ENCODE measurements at places on chromosomes 7 and 10.
A peak's percentile ranks its signal among the peaks of the same experiment; 100 is the strongest.

DNA sequence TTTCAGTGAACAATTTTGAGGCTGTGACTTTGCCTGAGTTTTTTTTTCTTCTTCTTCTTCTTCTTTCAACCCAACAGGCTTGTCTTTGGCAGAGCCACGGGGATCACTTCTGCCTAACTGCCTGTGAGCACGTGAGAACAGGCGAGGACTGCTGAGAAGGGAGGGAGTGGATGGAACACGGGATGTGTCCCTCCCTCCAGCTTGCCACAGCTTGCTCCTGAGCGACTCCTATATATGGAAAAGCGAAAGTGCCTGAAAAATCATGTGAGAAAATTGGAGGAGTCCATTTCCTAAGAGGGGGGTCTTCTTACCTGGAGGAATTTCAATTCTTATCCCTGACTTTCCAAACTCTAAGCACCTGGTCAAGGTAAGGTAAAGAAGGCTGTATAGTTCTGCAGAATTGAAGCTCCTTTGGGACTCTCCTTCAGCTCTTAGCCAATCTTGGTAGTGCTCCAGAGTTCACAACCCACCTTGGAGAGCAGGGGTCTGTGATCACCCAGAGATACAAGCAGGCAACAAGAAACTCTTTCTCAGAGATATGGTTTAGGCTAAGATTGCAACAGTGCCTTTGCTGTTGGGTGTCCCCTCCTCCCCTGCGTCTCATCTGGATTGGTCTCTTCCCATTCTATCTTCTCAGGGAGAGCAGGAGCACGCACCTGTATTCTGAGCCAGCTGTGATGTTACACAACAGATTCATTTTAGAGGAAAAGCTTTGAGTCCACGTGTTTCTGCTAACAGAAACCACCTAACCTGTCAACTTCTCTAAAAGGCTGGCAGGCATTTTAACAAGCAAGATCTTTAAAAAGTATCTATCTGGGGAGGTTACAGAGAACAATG, at the start of gene MAT1A:
TSS of gene MAT1A (minus strand) at position 208 of the 837 bp plus-strand sequence. CDS start 235 bp downstream, outside the sequence.
- peak; percentile 95 for ATAC-seq

- ATAC-seq: no peak
These were observed 111.7 kb downstream of the LARP4B start for GRCh38 chr10:819816-820215.

DNA sequence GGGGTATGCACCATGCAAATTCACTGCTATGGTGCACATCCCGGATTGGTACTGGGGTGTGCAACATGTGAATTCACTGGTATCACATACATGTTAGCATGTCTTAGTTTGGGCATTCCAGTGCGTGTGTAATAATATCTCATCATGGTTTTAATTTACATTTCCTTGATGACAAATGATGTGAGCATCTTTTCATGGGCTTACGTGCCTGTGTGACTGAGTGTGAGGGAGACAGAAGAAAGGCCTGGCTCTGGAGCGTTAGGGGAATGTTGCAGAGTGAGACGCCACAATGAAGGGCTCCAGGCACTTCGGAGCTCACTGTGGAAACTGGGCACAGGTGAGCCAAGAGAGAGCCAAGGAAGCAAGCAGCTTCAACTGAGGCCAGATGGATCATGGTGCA, 162.6 kb downstream of the UBE2H start:
- ATAC-seq: peak; percentile 23

DNA sequence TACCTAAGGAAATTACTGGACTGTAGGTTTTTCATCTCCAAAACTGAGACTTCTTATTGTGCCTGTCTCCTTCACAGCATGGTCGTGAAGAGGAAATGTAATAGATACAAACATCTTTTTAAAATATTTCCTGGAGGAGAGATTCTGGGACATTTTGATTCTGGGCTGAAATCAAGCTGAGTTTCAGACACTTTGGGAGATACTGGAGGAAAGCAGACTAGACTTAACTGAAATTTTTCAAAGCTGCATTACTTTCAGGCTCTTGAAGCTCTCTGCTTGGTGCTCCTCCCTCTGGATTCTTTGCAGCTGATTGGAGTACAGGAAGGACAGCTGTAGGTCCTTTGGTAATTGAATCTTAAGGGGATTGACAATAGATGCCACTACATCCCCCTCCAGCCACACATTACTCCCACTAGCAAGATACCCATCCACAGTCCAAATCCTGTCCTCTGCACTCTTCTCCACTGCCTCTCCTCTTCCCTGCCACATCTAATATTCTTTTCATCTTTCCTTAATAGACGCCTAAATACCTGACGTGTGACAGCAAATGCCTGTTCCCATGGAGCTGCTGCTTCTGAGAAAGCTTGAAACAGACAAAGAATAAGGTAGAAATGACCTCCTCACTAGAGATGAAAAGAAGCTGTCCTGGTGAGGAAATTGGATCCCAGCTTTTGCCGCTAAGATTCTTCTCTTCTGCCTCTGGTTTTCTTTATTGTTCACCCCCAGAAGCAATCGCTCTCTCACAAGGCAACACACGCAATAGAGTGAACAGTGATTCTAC, 111.5 kb upstream of the PHYHIPL start:
- no peak for ATAC-seq

- no peak for ATAC-seq
These were observed 35.5 kb upstream of the KMT2E start for GRCh38 chr7:104978460-104978859.

DNA sequence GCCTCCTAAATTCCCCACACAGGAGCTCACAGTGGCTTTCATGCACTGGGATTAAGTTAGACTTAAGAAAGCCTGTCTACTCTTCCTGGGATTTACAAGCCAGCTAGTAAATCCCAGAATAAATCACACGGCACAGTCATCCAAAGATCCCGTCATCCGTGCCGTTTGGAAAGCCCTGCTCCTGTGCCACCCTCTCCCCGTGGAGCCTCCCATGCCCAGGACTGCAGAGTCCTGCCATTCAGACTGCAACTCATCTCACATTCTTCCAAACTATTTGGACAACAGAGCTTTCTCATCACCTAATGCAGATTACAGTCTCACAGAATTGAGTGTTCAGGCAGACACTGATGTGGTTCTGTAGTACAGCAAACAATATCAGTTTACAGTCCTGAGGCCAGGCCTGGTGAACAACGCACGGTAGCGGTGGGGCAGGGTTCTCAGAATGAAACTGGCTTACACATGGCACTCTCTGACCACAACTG, 166.5 kb downstream of the EGFR start:
- ATAC-seq: peak; percentile 27

GRCh38 chr10:11986593-11987216, 55.9 kb downstream of the UPF2 start:
- peak; percentile 52 for ATAC-seq

DNA sequence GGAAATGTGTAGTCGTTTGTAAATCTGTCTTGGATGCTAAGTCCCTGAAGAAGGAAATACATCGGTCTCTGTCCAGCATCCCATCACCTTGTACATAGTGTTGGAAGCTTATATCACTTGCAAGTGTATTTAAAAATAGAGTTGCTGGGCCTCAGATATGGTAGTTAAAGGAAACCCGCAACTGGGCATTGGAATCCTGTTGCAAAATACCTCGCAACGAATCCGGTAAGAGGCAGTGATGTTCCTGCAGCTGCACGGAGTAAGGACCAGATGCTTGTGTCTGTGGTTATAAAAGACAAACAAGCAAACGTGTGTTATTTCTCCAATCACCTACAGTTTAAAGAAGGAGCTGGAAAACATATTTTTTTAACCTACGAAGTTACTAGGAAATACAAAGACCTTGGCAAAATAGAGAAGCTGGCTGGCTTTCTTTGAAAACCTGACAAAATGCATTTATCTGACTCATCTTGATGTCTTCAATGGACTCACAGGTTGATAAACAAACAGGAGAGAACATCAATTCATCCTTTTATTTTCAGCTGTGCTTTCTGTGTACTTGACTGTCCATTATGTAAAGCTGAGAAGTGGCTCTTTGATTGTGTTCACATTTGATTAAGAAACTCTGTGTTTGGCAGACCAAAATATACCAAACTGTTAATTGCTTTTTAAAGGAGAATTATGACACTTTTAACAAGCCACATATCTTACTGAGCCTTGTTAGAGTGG, 326.4 kb downstream of the SFMBT2 start:
- no peak for ATAC-seq

- ATAC-seq: no peak
These were observed 232.0 kb downstream of the VTI1A start for GRCh38 chr10:112678987-112679386.

- no peak for ATAC-seq
These were observed 639.9 kb downstream of the PHTF2 start for GRCh38 chr7:78438433-78438832.

GRCh38 chr7:117230276-117231046, 92.4 kb downstream of the WNT2 start:
- no peak for ATAC-seq

DNA sequence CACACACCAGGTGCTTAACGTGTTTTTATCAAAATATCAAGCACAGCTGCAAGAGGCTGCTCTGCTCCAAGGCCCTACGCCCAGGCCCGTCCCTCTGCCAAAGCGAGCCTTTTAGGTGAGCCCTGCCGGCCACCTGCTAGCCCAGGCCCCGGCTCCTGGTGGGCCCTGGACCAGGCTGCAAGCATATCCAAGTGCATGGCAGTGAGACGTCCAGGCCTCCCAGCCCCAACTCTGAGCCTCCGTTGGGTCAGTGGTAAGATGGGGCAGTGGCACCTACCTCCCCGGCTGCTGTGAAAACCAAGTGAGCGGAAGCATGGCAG, 136.2 kb downstream of the LHPP start:
- no peak for ATAC-seq

GRCh38 chr10:102598243-102598642, 46.0 kb upstream of the TRIM8 start:
- ATAC-seq: no peak

DNA sequence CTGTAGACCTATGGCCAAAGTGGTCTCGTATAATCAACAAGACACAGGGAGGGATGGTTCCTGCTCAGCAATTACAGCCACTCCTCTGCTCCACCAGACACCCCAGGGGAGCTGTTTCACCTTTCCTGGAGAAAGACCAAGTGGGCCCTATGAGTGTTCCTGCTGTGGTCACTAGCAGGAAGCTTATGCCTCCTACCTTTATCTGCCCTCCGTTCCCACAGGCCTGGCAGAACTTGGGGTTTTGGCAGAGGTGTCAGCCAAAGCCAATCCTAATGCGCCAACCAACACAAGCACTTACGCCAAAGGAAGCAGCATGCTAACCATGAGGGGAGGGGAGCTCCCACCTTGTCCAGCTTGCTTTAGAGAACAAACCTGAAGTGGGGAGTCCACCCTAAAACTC, 31.2 kb downstream of the XPNPEP1 start:
- peak; percentile 30 for ATAC-seq

- no peak for ATAC-seq
These were observed 295.5 kb upstream of the CDC14C start for GRCh38 chr7:48628793-48629349.

DNA sequence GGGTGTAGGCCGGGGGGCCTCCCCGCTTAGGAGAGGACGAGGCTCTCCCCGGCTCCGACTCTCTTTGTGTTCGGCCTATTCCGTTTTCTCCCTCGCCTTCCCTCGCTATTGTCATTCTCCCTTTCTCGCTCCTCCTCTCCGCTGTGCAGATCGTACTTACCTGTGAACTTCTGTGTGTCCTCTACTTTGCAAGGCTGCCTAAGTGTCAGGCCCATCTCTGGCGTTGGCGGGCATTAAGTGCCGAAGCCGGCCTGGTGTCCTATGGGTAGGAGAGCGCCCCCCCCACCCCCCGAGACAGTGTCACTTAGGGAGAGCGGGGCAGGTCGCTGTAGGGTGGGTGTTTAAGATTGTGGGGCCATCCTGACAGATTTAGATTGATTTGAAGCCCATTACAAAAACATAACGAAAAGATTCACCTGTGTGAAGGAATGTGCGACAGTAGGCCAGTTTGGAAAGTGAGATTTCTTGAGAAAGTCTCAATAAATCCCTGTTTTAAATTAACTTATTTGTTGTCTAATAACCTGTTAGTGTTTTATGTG, 579 bp downstream of the RBM33 start:
- ATAC-seq: peak; percentile 47

GRCh38 chr7:41924796-41925195, 221.9 kb upstream of the INHBA start:
- ATAC-seq: no peak

- ATAC-seq: peak; percentile 46
These were observed 249.8 kb downstream of the PTEN start for GRCh38 chr10:88113232-88113631.

DNA sequence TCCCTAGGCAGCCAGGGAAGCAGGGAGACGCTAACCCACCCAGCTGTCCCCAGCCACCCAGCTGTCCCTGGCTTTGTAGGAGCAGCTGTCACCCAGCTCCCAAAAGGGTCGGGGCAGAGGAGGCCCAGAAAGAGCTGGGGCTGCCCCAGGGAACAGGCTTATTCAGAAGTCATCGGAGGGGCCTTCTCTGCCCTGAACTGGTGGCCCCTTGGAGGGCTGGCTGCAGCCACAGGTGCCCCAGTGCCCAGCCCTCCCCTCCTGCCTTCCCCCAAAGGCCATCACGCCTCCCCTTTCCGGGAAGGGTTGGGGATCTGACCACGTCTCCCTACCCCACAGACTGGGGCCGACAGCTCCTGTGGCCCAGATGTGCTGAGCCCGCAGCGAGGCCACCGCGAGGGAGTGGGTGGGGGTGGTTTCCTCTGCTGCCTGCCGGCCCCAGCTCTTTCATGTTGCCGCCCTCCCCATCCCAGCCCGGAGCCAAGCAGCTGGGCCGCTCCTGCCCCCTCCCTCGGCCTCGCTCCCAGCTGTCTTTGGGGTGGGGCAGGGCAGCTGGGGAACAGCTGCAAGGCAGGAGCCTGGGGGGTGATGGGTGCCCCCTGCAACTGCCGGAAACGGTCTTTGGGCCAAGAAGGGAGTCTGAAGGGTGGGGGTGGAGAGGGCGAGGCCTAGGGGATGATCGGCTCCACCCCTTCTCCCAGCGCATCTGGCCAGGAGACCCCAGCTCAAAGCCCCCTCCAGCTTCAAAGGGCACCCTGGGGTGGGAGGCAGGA, 16.8 kb downstream of the TRIM8 start:
- ATAC-seq: peak; percentile 44

DNA sequence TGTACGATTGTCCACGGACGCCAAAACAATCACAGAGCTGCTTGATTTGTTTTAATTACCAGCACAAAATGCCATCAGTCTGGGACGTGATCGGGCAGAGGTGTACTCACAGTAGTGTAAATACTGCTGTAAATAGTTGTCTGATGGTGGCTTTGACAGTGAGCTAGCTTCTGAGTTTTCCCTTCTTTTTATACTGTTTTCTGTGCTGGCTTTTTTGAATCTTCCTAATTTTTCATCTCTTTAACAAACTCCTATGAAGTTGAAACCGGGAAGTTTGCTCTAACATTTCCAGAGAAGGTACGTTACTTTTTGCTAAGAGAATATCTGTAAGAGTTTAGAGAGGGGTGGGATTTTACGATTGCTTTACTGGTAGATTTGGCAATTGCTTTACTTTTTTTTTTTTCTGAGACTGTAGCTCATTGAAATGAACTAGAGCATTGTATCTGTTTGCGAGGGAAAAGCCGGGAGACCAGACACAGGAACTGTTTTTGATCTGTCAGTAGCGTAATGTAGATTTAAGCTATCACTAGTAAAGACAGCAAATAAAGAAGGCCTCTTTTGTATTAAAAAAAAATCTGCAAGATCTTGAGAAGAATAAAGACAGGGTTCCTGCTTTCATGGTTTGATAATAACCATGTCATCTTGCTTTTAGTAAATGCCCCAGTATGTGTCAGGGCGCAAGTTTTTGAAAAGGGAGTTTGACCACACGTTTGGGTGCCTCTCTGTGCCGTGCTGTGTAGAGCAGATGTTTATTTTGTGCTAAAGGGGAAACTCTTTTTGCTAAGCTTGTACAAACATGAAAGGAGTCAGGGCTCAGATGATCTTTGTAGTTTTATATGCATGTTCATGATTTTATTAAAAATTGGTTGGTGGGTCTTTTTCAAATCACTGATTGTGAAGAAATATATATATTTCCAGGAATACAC, 712 bp downstream of the FOXP2 start:
- peak; percentile 23 for ATAC-seq

Measured in esophagus mucosa (tissue), 1 donor.